ENCODE measurements at places on chromosomes 7 and 10. TPM values are rescaled to one million over a fixed set of nuclear protein-coding genes. Genes with fewer than 3 reads are reported as not detected.
A peak's percentile ranks its signal among the peaks of the same experiment; 100 is the strongest.

The ADARB2 gene
- 0.49 TPM for total RNA-seq

The CCDC71L gene
- total RNA-seq: 8.5 TPM

The HHEX gene
- total RNA-seq: 17.3 TPM

DNA sequence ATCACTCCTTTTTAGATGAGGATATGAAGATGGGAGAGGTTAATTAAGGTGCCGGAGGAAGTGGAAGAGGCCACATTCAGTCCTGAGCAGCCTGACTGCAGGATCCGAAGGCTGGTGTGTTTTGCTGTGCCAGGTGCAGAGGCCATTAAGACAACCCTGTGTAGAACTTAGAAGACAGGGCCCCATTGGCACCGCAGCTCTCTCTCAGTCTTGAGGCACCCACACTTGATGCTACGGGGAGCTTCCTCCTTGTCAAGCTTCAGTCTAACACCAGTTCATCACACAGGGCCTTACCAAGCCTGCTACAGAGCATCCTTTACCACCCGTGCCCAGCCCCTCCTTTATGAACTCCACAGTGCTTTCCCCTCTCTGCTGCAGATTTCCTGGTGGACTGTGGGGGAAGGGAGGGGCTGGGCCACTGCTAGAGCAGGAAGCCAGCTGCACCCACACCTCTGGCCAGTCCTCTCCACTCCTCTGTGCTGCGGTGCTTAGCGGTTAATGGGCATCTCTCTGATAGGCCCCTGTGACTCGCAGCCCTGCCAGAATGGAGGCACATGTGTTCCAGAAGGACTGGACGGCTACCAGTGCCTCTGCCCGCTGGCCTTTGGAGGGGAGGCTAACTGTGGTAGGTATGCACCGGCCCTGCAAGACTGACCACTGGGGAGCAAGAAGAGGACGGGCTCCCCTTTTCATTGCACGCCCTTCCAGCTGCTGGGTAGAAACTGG is 45.5 kb downstream of the VWA2 start:
- no peak for DNase-seq
- peaks cover 14% of the 10 kb centered on the region for H3K4me1 ChIP-seq
- H3K27ac ChIP-seq: no peak overlapping the region
- no peak overlapping the region for H3K4me3 ChIP-seq
- no peaks in the 10 kb centered on the region for H3K27me3 ChIP-seq

DNA sequence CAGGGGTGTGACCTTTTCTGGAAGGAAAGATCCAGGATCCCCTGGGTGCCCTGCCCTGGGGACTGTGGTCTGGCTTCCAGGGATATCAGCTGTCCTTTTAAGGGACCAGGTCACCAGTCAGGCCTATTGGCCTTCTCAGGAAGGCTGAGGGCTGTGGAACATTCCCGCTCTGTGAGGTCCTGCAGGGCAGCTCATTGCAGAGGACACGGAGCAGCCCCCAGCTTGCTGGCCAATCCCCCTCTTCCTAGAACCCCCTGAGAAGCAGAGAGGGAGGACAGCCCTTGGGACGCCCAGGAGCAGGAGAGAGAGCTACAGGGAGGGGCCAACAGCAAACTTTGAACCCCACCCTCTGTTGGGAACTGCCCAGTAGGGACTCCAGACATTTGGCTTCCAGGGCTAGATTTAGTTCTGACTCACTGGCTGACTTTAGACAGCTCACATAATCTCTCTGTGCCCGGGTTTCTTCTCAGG is 67.9 kb upstream of the COL13A1 start:
- no peak for DNase-seq
- no peaks in the 10 kb centered on the region for H3K27me3 ChIP-seq
- no peak overlapping the region for H3K4me3 ChIP-seq
- H3K36me3 ChIP-seq: no peaks in the 10 kb centered on the region

- no peaks in the 10 kb centered on the region for H3K27me3 ChIP-seq
- no peak overlapping the region for H3K4me3 ChIP-seq
- no peaks in the 10 kb centered on the region for H3K36me3 ChIP-seq
- H3K27ac ChIP-seq: no peak overlapping the region
These were observed 57.2 kb downstream of the ARHGAP12 start for GRCh38 chr10:31871266-31872065.

DNA sequence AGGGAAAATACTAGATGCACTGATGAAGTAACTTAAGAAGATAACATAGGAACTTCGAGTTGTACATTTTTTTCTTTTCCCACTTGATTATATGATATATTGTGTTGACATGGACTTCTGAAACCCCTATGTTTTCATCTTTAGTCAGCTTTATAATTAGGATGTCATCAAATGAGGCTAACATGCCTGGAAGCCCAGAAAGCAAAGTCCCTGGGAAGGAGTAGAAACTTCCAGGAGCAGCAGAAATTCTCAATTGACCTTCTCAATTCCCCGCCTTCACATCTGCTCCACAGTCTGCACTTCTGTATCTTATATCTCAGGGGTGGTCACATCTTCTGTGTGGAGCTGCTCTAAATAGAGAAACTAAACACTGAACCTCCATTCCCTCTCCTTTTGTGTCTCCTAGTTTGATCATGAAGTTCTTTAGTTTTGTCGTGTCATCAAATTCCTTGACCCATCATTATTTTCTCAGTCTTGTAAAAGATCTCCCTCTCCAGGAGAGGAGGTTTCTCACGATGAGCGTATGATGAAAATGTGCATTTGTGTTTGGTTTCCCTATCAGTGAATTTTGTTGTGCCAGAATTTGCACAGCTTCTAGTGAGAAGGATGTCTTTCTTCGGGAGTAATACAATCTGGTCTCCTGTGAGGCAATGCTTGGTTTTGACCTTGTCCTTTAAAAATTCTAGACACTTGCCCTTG is 303.3 kb downstream of the SUGCT start:
- H3K36me3 ChIP-seq: no peaks in the 10 kb centered on the region
- H3K27me3 ChIP-seq: no peaks in the 10 kb centered on the region

GRCh38 chr10:9331583-9332008 is 1277.1 kb downstream of the GATA3 start:
- no peak overlapping the region for H3K27ac ChIP-seq
- H3K36me3 ChIP-seq: no peaks in the 10 kb centered on the region
- no peaks in the 10 kb centered on the region for H3K27me3 ChIP-seq
- H3K4me3 ChIP-seq: no peak overlapping the region

GRCh38 chr7:151249034-151249731 is 689 bp upstream of the SMARCD3 start:
- no peaks in the 10 kb centered on the region for H3K36me3 ChIP-seq
- peak; percentile 80 for DNase-seq
- peak overlapping the region; percentile 84 for H3K27ac ChIP-seq

DNA sequence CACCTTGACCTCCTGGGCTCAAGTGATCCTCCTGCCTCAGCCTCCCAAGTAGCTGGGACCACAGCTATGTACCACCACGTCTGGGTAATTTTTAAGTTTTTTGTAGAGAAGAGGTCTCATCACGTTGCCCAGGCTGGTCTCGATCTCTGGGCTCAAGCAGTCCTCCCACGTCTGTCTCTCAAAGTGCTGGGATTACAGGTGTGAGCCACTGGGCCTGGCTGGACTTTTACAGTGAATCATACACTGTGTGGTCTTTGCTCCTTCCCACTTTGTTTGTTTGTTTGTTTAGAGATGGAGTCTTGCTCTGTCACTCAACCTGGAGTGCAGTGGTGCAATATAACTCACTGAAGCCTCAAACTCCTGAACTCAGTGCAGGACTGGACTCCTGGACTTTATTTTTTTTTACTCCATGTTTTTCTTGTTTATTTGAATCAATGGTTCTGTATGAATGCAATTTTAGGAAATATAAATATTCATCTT is 12.5 kb downstream of the PPIA start:
- no peaks in the 10 kb centered on the region for H3K27me3 ChIP-seq
- H3K36me3 ChIP-seq: peaks cover 3% of the 10 kb centered on the region
- no peak for DNase-seq
- H3K27ac ChIP-seq: no peak overlapping the region
- H3K4me1 ChIP-seq: no peaks in the 10 kb centered on the region
- no peak overlapping the region for H3K4me3 ChIP-seq

- no peaks in the 10 kb centered on the region for H3K4me1 ChIP-seq
- no peaks in the 10 kb centered on the region for H3K27me3 ChIP-seq
- H3K27ac ChIP-seq: no peak overlapping the region
- H3K4me3 ChIP-seq: no peak overlapping the region
- H3K36me3 ChIP-seq: peaks cover 6% of the 10 kb centered on the region
These were observed 52.7 kb downstream of the FIGNL1 start for GRCh38 chr7:50397320-50397970.

DNA sequence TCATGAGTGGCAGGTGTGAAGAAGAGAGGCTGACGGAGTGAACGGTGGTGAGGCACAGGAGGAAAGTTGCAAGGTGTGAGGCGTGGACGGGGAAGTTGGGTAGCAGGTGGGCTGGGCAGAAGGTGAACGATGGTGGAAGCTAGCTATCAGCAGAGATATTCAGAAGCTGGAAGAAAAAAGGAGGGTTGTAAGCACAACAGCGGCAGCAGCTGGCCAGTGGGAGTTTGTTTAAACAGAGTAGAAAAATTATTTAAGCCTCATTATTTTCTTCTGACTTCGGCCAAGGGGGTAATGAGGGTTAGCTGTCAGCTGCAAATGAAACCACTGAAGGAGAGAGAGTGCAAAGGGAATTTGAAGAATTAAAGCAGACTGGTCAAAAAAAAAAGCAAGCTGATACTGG is 62.1 kb upstream of the PRKAR2B start:
- no peaks in the 10 kb centered on the region for H3K4me1 ChIP-seq
- peak; percentile 16 for DNase-seq
- H3K27ac ChIP-seq: no peak overlapping the region
- no peaks in the 10 kb centered on the region for H3K36me3 ChIP-seq
- H3K27me3 ChIP-seq: no peaks in the 10 kb centered on the region

DNA sequence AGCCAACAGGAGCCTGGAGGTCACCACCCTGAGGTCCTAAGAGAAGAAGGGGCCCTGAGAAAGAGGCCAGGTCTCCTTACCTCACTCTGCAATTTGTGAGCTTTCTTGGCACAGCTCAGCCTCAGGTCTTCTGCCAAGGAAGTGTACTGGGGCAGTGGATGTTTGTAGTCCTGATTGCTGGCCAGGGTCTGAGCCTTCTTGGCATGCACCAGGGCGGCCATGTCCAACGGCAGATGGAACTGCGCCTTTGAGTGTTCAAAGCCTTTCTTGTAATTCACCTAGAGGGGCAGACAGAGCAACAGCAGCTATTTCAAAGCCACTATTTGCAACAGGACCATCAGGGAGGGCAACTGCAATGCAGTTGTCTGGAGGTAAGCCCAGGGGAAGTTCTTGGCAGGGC is 51.7 kb downstream of the NRAP start:
- no peak overlapping the region for H3K27ac ChIP-seq
- no peak for DNase-seq
- H3K27me3 ChIP-seq: peaks cover 21% of the 10 kb centered on the region
- H3K36me3 ChIP-seq: no peaks in the 10 kb centered on the region
- H3K4me1 ChIP-seq: no peaks in the 10 kb centered on the region
- H3K4me3 ChIP-seq: no peak overlapping the region
